ENCODE measurements at places on chromosomes 7 and 10.
A peak's percentile ranks its signal among the peaks of the same experiment; 100 is the strongest.

- no peak for DNase-seq
Observed at GRCh38 chr10:61702584-61702983, 39.9 kb downstream of the CABCOCO1 start.

GRCh38 chr10:3148994-3149393, 23.6 kb downstream of the PITRM1 start:
- DNase-seq, result no peak

- no peak for DNase-seq
Observed at GRCh38 chr10:2979306-2979705, 88.0 kb upstream of the PFKP start.

DNA sequence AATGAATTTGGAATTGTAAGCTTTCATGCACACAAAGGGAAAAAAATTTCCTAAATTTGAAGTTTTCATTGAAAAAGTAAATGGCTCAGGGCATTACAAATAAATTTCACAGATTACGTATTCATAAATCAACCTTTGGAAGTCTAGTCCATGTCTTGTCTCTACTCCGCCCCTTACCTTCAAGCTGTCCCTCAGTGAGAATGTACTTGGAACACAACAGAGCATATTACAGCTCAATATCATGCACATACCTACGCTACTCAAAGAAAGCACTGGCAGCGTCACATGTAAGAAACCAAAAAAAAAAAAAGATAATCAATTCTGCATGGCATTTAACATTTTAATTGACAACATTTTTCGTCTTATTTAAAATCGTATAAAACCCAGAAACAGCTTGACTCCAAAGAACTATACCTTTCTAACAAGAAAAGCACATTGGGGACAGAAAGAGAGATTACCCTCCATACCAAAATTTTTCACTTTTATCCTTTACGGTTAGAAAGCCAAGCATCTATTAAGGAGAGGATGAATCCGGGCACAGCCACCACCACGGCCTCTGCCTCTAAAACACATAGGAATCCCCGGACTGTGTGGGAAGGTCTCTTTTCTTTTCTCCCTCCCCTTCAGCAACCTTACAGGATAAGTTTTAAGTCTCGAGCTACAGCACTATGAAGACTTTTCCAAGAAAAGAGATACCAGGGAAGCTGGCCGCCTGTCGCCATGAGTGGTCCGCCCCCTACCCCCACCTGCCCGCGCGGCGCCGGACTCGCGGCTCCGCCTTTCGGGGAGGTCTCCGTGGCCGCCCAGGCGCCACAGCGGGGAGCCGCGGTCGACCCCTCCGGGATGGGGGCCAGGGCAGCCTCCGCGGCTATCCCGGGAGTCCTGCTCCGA, 1.1 kb downstream of the JMJD1C start:
- DNase-seq, result no peak

GRCh38 chr10:2772816-2773631, 294.3 kb upstream of the PFKP start:
- DNase-seq, result no peak

DNA sequence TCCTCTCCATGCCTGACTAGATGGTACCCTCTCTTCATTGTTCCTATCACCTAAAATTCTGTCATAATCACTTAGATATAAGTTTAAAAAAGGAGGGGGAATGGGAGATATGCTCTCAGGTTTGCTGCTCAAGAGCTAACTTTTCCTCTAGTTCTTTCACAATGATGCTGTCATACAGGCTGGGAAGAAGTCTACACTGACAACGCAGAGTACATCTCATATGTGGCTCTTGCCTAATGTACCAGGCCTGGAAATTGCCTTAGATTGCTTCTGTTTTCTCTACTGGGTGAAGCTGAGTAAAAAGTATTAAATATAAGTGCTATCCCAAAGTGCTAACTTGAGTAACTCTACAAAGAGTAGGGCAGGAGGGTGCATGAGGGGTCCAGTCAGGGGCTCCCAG, 43.8 kb upstream of the BET1 start:
- DNase-seq, result no peak

DNA sequence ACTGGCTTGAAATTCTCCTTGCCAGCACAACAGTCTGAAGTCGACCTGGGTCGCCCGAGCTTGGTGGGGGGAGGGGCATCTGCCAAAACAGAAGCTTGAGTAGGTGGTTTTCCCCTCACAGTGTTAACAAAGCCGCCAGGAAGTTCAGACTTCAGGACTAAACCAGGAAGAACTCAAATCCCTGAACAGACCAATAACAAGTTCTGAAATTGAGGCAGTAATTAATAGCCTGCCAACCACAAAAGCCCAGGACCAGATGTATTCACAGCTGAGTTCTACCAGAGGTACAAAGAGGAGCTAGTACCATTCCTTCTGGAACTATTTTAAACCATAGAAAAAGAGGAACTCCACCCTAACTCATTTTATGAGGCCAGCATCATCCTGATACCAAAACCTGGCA, 45.3 kb downstream of the LRRC72 start:
- DNase-seq, result no peak

GRCh38 chr7:134945691-134946090, 40.6 kb upstream of the AGBL3 start:
- no peak for DNase-seq

- no peak for DNase-seq
Observed at GRCh38 chr7:33531888-33532287, 373.5 kb upstream of the BMPER start.

DNA sequence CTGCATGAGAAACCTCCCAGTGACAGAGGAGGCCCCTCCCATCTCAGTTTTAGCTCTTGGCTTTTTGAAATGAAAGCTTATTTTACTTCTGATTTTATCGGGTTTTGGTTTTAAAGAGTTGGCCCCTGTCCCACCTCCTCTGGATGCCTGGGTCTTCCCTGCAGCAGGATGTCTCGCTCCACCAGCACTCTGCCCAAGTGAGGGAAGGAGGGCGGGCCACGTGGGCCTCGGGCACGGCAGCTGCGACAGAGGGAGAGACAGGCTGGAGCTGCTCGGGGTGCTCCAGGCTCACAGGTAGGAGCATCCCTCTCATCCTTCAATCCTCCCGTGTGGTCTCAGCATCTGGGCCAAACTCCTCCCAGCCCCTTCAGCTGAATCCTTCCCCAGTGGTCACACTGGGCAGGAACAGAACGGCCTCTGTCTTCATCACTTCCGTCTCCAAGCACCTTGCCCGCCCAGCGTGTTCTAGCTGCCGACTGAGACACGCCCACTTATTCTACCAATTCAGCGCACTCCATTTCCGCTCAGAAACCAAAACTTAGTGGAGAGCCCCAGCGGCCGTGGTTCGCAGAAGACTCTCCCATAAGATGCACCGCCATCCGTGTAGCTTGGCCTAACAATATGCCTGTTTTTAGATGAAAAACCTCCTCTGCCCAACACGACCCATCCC, 222.9 kb downstream of the GLRX3 start:
- no peak for DNase-seq

GRCh38 chr10:94402843-94403379, 570 bp downstream of the TBC1D12 start:
- no peak for DNase-seq

- no peak for DNase-seq
Observed at GRCh38 chr7:24936121-24936824, 43.7 kb downstream of the OSBPL3 start.

GRCh38 chr10:59901470-59901869, 4.9 kb downstream of the CCDC6 start:
- DNase-seq, result no peak

GRCh38 chr10:6401558-6402348, 178.3 kb downstream of the PRKCQ start:
- DNase-seq, result peak; percentile 59

DNA sequence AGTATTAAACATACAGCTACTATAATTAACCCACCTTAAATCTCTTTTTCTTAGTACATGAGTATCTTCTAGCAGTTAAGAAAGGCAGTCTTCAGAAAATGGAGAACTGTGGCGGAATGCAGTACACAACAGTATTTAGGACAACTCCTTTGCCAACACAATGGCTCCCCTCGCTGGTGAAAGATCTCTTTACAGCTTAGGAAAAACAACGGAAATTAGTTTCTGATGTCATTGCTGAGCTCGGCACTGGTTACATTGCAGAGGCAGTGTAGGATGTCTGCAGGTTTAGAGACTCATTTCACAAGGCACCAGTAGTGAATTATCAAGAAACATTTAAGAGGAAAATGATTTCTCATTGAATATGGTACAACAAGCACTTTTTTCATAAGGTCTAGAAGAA, 43.4 kb downstream of the GLRX3 start:
- peak; percentile 34 for DNase-seq

Measured in central memory CD4-positive, alpha-beta T cell (primary cell).